ENCODE measurements at places on chromosomes 2 and 18. TPM values are rescaled to one million over a fixed set of nuclear protein-coding genes. Genes with fewer than 3 reads are reported as not detected.

GRCh38 chr2:240042740-240043139 lies 10.6 kb downstream of the OR6B3 start:
- no peak for DNase-seq

- no peak for DNase-seq
These were observed 46.8 kb upstream of the BIN1 start for GRCh38 chr2:127153691-127154158.

RNF152 gene
- total RNA-seq = 10.2 TPM

MERTK gene
- total RNA-seq = 5.8 TPM

DNA sequence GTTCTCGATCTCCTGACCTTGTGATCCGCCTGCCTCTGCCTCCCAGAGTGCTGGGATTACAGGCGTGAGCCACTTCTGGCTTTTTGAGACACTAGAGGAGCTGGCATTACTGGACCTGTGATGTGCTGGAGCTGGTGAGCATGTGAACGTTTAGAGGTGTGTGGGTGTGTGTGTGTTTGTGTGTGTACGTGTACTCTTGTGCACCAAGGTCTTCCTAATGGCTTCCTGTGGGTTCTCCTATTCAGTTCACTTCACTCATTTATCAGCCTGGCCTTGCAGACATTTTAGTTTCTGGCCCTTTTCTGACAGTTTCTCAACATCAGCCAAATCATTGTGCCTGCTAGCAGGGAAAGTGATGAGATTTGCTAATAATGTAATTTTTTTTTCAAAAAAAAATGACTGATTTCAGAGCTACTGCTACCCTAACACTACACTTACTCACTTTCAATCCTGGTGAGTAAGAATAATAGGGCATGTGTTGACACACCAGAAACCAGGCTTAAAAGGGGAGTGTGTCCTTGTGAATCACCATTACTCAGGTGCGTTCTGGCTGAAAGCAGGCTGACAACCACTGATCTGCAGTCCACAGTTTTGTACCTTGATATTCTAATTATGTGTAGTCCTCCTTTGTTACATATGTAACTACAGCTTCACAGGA lies 41.0 kb upstream of the ACTR3 start:
- DNase-seq = no peak

GRCh38 chr2:117170897-117171296 lies 643.6 kb upstream of the DDX18 start:
- DNase-seq = no peak
